ENCODE measurements at places on chromosomes 1 and 21.

DNA sequence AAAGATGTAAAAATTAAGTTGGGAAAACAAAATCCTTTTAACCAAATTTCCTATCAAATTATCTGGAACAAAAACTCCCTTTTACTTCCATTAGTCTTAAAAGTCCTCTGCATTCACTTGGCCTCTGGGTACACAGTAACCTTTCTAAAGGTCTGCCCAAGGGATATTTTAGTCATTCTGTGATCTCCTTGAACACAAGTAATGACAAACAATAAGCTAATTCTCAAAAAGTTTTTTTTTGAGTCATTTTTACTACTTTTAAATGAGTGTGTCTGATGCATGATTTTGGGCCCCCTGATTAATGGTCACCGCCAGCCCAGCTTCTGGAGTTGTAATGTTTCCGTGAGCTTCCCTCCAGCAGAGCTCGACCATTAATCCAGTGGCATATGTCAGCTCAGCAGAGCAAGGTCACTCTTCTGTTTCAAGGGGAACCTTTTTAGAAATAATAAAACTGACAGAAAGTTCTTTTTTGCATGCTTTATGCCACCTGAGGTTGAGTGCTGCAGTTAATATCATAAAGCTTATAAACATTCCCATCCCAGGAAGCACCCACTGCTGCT lies 14.3 kb downstream of the SAMSN1 start:
- DNase-seq, result no peak

- no peak for DNase-seq
Measured at GRCh38 chr1:214503553-214503952, 47.8 kb downstream of the PTPN14 start.

DNA sequence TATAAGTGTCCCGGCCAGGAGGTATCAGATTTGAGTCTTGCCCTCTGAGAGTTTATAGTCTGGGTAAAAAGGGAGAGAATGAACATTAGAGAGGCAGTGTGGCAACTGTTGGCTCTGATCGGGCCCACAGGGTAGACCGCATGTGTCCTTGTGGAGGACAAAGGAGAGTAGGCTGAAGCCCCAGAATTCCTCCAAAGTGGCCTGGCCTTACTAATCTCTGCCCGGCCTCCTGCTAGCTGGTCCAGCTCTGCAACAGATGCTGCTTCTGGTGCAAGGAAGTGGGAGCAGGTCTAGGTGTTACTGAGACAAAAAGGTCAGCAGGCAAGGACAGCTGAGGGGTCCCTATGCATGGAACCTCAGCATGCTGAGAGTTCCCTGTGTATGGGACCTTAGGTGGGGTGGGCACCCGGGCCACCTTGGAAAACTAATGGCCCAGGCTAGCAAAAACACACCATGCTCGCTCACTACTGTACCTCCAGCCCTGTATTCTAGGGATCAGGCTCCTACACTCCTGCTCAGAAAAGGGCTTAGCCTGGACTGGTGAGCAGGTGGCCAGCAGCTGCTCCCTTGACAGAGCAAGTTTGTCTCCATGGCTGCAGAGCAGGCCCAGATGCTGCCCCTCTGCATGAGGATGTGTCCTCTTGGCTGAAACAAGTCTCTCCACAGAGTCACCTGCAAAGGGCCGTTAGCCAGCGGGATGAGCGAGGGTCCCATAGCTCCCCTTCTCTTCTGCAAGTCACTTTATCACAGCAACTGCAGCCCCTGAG lies 30.3 kb upstream of the RGS16 start:
- no peak for DNase-seq

- DNase-seq, result no peak
Measured at GRCh38 chr1:5934058-5934884, 58.0 kb downstream of the NPHP4 start.

DNA sequence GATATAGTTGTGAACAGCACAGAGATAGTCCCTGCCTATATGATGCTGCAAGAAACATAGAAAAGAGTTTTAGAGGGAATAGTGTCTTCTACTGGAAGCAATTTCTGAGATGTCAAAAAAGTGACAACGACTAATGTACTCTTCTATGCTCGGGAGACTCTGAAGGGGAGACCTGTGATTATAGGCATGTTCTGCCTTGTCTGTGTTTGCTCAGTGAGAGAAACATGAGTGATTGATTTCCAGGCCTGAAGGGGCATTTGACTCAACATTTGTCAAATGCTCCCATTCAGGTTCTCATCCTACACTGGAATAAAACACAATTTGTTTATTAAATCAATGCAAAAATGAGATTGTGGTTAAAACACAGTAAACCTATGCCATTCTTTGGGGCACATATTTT lies 131.8 kb downstream of the CTH start:
- DNase-seq, result no peak

GRCh38 chr1:246503341-246503740 lies 3.7 kb downstream of the SMYD3 start:
- no peak for DNase-seq

GRCh38 chr1:239098400-239099037 lies 287.8 kb upstream of the CHRM3 start:
- DNase-seq, result no peak

GRCh38 chr1:216071262-216071661 lies 352.0 kb downstream of the USH2A start:
- no peak for DNase-seq

DNA sequence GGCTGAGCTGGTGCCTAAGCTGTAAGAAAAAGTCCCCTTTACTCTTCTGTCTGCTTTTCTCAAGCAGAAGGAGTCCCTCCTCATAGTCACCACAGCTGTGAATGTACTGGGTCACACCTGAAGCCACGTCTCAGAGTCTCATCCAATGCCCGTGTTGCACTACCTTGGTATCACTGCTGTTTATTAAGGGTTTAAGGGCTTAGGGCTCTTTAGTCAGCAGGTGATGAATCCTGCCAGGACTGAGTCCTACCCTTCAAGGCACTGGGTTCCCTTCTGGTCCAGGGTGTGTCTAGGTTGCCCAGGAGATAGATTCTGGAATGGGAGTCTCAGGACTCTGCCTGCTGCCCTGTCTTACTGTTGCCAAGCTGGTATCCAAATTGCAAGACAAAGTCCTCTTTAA lies 33.4 kb upstream of the ROR1 start:
- no peak for DNase-seq

- DNase-seq, result no peak
Measured at GRCh38 chr1:39646232-39647081, 7.0 kb upstream of the HEYL start.

DNA sequence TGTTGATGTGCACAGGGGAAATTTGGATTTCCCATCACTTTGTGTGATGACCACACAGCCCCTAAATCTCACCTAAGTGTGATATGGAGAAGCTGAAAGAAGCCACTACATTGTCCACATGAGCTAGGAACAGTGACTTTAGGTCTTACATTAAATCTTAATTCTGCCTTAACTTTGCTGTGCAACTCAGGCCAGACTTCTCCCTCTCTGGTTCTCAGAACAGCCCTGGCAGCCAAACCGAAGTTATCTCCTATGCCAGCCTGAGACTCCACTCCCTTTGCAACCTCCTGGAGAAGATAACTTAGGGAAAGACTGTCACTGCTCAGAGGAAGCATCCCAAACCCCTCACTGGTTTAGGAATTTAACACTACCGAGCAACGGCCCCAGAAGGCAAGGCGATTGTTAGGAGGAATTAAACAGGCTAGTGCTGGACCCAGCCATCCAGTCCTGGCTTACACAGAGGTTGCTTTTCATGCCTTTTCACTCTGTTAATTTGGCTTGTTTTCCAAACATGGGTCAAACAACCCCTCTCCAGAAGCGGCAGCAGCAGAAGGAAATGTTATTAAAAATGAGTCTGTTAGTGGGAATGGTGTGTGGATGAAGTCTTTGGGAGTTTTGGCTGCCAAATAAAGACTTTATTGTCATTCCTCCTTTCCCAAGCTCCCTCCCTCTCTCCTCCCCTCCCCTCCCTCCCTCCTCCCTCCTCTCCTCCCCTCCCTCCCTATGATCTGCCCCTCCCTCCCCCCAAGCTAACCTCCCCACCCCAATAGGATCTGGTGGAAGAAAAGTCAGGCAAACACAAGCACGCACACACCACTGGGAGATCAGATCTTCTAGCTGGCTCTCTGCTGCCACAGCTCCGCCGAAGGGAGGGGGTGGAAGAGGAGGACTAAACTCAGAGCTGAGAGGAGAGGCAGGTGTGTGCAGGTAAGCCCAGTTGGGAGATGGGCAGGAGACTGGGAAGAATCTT lies at the start of gene PRELP:
Gene PRELP (plus strand): TSS at position 795 of the 970 bp plus-strand sequence. CDS start 7,379 bp downstream, outside the sequence.
- DNase-seq, result no peak

DNA sequence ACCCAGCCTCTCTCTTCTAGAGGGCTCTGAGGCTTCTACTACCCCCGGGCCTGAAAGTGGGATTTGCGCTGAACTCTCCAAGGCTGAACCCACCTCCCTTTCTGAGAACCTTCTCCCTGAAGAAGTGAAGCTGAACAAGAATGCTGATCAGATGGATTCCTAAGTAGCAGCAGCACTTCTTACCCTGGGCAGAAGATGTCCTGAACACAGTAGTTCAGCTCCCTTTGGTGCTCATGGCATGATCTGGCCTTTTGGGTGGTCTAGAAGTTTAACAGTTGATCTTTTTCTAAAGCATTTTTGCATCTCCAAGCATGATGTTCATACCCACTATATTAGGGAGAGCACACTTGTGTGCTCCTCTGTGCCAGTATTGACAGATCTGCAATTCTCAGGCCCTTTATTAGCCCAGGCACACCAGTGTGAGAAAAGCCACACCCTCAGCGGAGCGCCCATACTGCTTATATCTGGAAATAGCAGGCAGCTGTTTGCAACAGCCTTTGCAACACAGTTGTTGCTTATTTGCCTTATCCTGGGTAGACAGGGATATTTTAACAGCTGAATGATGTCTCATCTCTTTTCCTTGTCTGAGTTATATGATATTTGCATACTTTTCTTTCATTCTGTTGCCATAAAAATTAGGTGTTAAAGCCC lies 34.2 kb downstream of the CNN3 start:
- no peak for DNase-seq

GRCh38 chr1:211547710-211548109 lies 31.3 kb downstream of the SLC30A1 start:
- no peak for DNase-seq

DNA sequence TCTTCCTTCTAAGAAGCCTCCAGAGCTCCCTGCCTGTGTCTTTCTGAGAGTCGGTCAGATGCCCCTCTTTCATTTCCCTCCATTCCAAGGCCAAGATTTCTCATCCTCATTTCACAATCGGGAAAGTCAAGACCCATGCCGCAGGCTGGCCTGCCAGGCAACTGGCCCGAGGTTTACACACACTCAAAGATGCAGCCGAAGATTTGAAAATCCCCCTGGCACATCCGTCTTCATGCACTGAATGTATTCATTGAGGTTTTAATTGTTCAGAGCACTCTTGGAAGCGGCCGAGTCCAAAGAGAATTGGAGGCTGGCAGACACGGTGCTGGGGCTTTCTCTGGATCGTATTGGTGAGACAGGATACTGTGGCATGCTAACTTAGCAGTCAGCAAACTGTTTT lies 29.1 kb upstream of the SRP9 start:
- no peak for DNase-seq

GRCh38 chr1:236699366-236699765 lies 13.1 kb downstream of the ACTN2 start:
- DNase-seq, result no peak
